AG09309 (cell line): ENCODE measurements at places on chromosomes 3 and 15.

DNA sequence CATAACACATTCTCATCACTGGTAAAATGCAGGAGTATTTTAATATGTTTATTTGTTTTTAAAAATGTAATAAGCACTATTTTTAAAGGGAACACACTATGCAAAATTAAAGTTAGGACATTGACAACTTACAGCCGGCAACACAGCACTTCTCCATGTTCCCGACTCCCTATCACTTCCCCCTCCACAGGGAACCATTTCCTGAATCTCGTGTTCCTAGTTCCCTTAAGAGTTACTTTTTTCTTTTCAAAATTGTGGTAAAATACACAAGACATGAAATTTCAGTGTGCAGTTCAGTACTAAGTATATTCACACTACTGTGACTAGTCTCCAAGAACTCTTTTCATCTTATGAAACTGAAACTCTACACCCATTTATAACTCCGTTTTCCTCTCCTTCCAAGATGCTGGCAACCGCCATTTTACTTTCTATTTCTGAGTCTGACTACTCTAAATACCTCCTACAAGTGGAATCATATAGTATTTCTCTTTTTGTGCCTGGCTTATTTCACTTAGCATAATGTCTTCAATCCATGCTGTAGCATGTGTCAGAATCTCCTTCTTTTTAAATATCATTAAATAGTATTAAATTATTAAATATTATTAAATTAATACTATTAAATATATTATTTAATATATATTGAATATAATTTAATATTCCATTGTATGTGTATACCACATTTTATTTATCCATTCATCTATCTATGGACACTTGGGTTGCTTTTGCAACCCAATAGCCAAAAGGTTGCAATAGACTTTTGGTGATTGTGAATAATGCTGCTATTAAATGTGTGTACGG, 25.9 kb upstream of the UBE2Q2 start:
- DNase-seq, result no peak

DNA sequence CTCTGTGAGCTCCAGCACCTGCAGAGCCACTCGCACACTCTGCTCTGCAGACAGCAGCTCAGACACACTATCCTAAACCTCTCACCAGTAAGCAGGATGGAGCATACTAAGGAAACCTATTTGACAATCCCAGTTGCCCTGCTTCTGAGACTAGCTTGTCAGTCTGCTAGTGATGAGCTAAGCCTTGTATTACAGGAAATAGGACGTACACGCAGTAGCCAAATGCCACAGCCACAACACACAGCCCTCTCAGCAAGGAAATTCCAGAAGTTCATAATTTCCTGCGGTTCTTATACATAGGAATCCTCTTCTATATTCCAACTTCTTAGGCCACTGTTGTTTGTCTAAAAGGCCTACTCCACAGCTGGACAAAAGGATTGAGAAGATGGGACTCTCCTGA, 74.5 kb downstream of the MYLK start:
- DNase-seq, result peak; percentile 52

DNA sequence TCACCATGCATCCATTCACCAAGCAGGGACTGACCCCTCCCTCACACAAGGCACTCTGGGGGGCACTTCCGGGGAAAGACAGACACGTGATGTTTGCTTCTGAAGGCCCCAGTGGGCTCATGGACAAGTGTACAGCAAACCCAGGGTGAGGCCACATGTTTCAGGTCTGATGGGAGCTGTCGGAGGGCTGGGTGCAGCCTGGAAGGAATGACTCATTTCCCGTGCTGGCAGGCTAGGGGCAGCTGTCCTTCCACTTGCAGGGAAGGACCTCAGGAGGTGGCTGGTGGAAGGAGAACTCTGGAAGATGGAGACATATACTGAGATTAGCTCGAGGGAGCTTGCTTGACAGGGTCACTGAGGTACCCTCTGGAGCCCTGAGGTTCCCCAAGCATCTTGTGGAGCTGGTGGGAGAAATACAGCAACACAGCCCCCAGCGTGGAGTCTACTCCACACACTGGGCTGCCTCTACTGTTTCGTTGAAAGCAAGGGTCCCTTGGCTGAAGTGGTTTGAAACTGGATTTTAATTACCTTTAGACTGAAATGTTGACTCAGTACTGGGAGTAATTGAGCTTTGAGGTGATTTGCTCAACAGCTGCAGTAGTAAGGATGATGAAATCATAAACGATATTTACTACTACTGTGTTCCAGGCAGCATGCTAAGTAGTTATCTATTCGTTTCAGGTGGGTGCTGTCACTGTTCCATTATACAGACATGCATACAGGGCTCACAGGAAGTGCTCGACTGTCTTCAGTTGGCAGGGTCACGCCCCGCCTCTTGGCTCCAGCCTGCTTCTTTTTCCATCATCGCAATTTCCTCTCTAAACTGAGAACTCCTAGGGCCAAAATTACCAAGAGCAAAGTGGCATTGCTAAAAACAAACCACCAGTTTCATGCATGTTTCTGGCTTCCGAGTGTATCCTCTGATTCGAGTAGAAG, 230.4 kb downstream of the ADAMTS17 start:
- peak; percentile 59 for DNase-seq

- DNase-seq, result no peak
Observed at GRCh38 chr3:100893590-100893989, 99.6 kb downstream of the ABI3BP start.

GRCh38 chr3:145854499-145854898, 306.5 kb downstream of the PLOD2 start:
- no peak for DNase-seq

DNA sequence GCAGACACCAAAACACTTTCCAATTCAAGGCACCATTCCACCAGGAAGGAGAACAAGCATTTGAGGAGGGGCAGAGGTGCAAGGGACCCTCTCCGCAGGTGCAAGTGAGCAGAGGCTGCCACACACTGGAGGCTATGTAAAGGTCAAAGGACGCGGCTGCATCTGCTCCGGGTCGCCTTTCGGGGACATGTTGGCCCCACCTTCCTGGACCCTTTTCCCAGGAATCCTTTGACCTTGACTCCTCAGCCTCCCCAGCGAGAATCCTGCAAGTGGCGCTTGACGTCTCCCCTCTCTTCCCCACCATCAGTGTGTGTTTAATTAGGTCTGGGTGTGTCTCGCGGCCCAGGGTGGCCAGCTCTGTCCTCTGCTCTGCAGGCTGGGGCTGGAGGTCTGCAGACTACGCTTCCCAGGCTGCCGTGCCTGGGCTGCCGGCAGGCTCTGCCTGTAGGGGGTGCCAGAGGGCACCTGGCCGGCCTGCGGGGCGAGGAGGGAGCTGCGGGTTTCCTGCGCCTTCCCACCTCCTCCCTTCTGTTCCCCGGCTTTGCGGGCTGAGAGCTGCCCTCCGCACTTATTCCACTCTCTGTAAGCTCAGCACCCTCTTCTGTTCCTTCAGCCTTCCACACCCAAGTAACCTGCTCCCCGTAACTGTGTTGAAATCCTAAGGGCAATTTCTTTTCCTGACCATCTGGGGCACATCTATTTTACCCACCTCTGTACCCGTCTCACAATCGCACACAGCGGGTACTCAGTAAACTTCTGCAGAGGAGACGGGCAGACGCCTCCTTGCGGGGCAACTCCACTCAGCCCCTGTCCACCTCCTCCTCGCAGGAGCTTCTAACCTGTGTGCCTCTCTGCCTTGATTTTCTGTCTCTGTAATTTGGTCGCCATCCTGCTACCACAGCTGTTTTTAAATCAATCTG, 129.8 kb downstream of the NSMCE3 start:
- no peak for DNase-seq

- no peak for DNase-seq
Observed at GRCh38 chr3:129942296-129942695, 32.2 kb upstream of the TRH start.

GRCh38 chr3:81735334-81735733, 26.1 kb downstream of the GBE1 start:
- no peak for DNase-seq

GRCh38 chr3:37819591-37819990, 42.1 kb upstream of the CTDSPL start:
- DNase-seq, result no peak

- no peak for DNase-seq
Observed at GRCh38 chr3:142962520-142963233, 797 bp downstream of the PAQR9 start.

- DNase-seq, result no peak
Observed at GRCh38 chr15:39473298-39473947, 107.5 kb upstream of the THBS1 start.

- DNase-seq, result no peak
Observed at GRCh38 chr15:76973362-76973743, 21.6 kb upstream of the PSTPIP1 start.

DNA sequence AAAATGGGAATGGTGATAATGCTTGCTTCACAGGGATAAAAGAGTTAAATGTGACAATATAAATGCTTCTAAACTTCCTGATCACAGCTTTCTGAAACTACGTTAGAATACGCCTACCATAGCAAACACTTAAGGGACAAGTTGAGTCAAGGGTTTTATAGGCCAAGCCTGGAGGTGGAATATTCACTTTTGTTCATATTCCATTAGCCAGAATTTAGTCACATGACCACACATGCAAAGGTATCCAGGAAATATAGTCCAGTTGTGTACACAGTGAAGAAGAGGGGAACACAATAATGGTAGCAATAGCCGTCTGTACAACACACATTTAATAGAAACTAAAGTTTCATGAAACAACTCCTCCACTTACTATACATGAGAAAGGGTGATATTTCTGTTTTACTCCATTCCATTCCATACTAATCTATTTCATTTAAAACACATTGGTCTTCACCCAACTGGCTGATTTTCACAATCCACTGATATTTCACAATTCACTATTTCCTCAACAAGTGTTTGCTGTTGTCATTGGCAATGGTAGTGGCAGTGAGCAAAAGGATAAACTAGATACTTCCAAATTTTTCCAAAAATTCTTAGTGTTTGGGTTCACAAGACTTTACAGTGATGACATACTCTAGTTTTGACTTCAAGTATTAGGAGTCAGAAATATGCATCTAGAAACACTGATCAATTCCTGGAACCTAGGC, 270.9 kb downstream of the ERC2 start:
- DNase-seq, result no peak

DNA sequence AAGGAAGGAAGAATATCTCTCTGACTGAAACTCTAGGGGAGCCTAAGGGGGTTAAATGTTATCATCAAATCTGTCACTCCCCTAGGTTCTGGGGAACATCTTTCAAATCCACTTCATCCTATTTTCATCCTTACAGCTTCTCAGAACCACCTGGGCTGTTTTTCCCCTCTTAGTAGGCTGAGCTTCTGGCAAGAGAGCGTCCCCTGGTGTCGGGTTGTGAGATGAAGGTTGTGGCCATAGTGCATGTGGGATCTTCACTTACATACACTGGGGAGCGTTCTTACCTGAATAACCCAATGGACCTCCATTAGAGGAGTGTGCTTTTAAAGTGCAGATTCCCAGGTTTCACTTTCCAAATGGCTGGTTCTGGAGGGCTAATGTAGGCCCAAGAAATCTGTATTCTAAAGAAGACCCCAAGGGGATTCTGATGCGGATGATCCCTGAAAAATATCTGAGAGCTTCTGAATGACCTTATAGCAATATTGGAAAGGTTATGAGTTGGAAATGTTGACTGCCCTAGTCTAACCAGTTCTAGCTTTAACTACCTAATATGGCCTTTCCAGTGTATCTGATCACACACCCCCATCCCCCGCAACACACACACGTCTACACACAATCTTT, 663.7 kb downstream of the AGBL1 start:
- DNase-seq, result no peak

- DNase-seq, result no peak
Observed at GRCh38 chr3:57079474-57079831, 19.0 kb downstream of the SPATA12 start.

- DNase-seq, result no peak
Observed at GRCh38 chr3:188789251-188789650, 382.5 kb upstream of the TPRG1 start.

DNA sequence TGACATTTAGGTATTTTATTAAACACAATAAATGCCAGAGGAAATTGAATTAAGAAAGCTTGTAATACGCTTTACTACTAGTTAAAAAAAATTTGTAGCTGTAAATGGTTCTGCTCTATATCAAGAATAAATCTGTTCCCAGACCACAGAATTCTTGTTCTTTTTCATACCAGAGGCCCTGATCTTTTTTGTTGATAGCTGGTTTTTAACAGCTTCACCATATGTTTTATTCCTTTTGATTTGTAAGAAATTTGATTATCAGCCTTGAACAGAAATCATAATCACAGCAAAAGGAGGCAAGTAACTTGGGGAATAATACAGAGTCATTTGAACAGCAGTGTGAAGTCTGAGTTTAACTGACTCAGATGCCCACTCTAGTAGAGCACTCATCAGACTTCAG, 202.7 kb downstream of the CNTN4 start:
- no peak for DNase-seq

DNA sequence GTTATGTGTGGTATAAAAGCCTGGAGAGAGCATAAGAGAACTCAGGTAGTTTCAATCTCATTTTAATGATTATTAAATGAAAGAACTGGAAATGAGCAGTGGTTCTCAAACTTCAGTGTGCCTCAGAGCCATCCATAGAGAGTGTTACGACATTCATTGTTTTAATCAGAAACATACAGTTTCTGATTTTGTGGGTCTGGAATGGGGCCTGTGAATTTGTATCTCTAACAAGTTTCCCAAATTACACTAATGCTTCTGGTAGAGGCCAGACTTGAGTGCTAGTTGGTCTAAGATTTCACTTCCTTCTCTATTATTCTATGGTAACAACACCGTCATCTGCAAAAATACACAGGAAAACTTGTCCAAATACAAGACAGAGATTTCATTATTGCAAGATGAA, 292.0 kb upstream of the NECTIN3 start:
- DNase-seq, result no peak

DNA sequence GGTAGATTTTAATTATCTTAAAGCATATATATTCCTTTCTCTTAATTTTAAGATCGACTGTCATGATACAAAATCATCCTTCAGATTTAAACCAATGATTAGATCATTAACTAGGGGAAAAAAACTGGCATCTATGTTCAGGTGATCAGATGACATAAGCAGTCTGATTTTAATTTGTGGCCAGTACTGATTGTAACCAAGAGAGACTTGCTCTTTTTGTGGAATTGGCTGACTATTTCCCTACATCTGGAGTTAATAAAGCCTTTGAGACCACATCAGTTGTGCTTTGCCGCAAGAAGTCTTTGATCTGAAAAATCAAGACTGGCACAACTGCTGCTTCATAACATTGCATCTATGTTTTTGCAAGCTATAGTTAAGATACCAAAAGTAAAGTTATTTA, 148.4 kb upstream of the CGNL1 start:
- peak; percentile 53 for DNase-seq

DNA sequence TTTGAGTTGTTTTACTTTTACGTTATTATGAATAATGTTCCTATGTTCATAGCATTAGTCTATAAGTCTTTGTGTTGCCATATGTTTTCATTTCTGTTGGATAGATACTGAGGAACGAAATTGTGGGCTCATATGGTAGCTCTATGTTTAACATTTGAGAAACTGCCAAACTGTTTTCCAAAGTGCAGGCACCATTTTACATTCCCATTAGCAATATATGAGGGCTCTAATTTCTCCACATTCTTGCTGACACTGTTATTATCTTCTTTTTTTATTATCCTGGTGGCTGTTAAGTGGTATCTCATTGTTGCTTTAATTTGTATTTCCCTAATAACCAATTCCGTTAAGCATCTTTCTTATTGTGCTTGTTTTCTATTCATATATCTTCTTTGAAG, 1.8 kb upstream of the PIK3R4 start:
- no peak for DNase-seq
